CD4-positive, alpha-beta T cell (primary cell): ENCODE measurements at places on chromosomes 3 and 15.

GRCh38 chr3:7766530-7766929 is 735.1 kb upstream of the LMCD1 start:
- no peak for DNase-seq

DNA sequence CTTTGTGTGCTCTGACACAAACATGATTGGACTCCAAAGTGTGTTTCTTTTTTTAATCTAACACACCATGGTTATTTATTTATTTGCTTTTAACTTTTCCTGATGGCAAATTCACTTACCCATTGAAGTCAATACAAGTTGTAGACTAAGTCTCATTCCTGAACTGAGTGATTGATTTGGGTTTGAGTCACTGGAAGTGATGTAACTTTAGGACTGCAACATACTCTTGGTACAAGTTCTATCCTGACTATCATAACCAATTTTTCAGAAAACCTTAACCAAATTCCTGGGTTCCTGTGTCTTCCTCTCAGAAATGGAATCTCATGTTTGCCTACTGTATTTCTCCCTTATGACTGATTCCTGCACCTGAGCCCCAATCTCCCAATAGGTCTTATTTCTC is 590.0 kb upstream of the ROBO1 start:
- no peak for DNase-seq

- no peak for DNase-seq
Measured at GRCh38 chr3:134453631-134454030, 32.2 kb downstream of the ANAPC13 start.

DNA sequence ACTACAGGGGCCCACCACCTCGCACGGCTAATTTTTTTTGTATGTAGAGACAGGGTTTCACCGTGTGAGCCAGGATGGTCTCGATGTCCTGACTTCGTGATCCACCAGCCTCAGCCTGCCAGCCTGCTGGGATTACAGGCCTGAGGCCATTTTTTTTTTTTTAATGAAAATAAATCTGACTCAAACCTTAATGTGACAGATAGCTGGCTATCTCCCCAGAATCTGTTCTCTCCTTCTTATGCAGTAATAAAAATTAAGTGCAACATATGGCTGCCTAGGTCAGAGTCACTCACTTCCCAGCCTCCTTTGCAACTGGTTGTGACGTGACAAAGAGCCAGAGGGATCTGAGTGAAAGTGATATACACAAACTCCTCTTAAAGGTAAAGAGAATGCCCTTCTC is 53.0 kb downstream of the ZNF148 start:
- no peak for DNase-seq

DNA sequence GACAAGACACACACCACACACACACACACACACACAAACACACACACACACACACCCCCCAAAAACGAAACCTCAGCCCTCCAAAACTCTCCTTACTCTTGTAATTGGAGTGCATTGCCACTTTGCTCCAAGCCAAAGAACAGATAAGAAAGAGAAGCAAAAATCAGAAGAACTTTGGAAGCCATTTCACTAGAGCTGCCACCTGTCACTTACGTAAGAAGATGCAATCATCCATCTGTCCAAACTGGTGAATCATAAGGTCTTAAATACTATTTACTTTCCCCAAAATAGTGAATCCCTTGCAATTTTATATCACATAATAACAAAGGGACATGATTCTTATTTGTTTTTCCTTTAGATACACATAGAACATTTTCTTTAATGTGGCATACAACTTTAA is 285.4 kb downstream of the ZBTB20 start:
- DNase-seq: no peak

GRCh38 chr3:96755519-96755918 is 58.9 kb upstream of the EPHA6 start:
- DNase-seq: no peak
